ENCODE measurements at places on chromosomes 11 and 22.

GRCh38 chr11:38332046-38332445, 1734.0 kb upstream of the RAG2 start:
- DNase-seq: no peak

DNA sequence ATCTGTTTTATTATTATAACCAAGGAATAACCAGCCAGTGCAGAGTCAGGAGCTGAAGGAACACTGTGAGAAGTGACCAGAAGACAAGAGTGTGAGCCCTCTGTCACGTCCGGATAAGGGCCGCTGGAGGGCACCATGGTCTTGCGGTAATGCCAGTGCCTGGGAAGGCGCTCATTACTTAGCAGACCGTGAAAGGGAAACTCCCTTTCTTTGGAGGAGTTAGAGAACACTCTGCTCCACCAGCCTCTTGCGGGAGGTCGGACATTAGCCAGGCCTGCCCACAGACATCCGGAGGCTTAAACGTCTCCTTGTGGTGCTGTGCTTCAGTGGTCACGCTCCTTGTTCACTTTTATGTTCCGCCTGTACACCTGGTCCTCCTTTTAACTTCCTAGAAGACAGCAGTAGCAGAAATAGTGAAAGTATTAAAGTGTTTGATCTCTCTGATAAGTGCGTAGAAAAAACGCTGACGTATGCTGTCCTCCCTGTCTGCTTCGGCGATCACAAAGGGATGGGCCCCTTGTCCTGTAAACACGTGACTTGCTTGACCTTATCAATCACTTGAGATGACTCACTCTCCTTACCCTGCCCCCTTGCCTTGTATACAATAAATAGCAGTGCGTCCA, 120.6 kb upstream of the LMO1 start:
- no peak for DNase-seq

DNA sequence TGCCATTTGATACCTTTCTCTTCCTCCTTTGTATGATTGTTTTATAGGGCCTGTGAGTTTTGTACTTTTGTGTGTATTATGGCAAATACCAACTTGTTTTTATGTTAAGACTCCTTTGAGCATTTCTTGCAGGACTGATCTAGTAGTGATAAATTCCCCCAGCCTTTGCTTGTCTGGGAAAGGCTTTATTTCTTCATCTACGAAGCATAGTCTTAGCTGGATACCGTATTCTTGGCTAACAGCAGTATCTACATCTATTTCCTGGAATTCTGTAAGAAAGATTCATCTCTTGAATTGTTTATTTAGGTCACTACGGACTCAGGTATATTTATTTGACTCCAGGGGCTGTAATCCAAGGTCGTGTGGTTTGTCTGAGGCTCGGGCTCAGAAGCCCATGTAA, 6.0 kb upstream of the NDUFS8 start:
- no peak for DNase-seq

GRCh38 chr11:117026593-117027330, 71.5 kb downstream of the SIK3 start:
- DNase-seq: no peak

GRCh38 chr11:125110506-125110905, 920 bp downstream of the TMEM218 start:
- no peak for DNase-seq

- peak; percentile 26 for DNase-seq
Observed at GRCh38 chr11:113473983-113474361, 1.2 kb downstream of the DRD2 start.

GRCh38 chr11:82714346-82715174, 19.1 kb downstream of the FAM181B start:
- no peak for DNase-seq

GRCh38 chr22:37012956-37013355, 6.3 kb downstream of the TST start:
- DNase-seq: no peak

GRCh38 chr11:76728778-76729177, 54.4 kb upstream of the TSKU start:
- DNase-seq: no peak

DNA sequence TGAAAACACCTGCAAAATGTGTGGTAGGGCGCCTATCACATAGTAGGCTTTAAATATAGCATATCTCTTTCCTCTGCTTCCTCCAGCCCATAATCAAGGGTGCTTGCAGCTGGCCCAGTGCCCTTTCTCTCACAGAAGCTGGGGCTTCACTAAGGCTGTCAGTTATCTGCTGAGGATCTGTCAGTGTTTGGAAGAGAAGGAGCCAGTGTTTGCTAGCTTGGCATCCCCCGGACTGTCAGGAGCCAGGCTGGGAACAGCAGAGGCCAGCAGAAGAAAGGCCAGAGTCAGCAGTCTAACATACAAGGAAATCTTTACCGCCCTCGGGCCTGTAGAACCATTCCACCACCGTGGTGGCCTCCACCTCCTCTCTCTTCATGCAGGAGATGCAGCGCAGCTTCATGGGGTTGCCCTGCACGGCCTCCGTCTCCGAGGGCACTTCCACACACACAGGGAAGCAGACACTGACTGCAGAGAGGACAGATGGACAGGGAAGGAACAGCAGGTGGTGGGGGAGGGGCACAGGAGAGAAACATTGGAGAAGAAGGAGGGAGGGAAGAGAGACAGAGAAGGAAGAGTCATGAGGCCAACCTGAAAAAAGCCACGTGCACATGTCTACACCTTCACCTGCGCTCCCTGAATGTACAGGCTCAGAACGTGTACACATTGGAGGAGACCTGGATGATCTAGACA, 9.0 kb downstream of the SCN3B start:
- DNase-seq: no peak

- no peak for DNase-seq
Observed at GRCh38 chr11:95827696-95828095, 37.4 kb downstream of the CEP57 start.

- no peak for DNase-seq
Observed at GRCh38 chr11:117837791-117838190, 13.2 kb upstream of the FXYD2 start.

- no peak for DNase-seq
Observed at GRCh38 chr22:22197993-22198402, 46.6 kb upstream of the VPREB1 start.

- DNase-seq: peak; percentile 30
Observed at GRCh38 chr11:8584511-8584910, 9.5 kb downstream of the STK33 start.

DNA sequence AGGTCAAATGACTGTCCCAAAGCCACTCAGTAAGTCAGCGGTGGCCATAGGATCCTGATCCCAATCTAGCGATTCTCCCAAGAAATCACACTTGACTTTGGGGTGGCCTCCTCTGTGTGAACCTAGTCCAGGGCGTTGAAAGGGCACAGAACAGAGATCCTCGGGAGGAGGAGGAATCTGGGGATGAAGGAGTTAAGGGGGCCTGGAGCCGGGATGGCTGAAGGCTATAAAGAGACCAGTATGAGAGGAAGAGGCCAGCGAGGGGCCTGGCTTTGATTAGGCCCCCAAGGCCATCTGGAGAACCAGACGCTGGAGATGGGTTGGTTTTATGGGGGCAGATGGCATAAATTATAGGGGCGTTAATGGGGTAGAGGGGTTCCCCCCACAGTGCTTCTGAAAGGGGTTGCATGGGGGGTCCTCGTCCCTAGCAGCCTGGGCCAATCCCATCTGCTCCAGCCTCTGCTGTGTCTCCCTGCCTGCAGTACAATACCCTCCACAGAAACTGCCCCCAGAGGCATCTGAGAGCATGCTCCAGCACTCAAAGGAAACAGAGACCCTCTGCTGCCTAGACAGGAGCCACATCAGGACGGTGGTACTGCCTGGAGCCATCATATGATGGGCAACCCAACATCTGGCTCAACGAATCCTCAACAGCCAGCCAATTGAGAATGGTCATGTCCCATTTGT, 35.2 kb upstream of the TRIM29 start:
- DNase-seq: no peak

DNA sequence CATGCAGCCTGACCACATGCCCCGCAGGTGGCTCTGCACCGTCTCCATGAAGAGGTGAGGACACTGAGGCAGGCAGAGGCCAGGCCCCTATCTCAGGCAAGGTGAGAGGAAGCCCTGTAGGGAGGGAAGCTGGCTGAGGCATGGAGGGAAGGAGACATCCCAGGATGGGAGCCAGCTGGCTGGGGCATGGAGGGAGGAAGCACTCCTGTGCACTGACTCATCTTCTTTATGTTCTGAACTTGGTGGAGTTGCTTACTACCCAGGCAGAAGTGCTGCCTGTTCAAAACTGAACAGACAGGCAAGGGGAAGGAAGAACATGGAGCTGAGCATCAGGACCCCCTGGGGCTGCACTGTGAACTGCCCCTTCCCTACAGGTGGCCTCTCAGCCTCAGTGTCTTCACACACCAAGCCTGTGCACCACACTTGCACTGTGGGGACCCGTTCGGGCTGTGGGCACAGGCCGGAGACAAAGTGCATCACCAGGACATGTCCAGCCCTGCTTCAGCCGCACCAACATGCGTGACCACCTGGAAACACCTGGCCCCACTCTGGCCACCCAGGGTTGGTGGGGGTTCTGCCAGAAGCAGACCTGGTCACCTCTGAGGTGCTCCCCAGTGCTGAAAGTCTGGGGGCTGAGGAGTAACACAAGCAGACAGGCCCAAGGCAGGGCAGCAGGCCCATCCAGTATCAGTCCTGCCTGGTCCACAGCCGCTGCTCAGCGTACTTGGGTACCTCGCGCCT, 55.5 kb downstream of the DGCR2 start:
- DNase-seq: no peak

- DNase-seq: no peak
Observed at GRCh38 chr11:95378111-95378510, 147.1 kb upstream of the SESN3 start.

DNA sequence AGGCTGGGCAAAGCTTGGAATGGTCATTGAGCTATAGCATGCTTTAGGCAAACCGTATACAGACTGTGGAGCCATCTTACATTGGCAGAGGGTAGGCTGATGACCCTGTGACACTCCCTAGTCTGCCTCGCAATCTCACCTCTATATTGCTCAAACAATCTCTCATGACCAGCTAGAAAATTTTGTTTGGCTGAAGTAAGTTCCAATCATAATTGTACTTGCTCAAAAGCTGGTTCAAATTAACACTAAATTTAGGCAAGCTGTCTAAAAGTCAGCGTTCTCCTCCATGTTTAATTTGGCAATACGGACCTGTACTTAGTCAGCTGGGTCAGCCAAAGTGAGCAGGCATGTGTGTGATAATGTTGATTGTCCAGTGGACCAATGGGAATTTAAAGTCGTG, 133.0 kb downstream of the SWAP70 start:
- no peak for DNase-seq

DNA sequence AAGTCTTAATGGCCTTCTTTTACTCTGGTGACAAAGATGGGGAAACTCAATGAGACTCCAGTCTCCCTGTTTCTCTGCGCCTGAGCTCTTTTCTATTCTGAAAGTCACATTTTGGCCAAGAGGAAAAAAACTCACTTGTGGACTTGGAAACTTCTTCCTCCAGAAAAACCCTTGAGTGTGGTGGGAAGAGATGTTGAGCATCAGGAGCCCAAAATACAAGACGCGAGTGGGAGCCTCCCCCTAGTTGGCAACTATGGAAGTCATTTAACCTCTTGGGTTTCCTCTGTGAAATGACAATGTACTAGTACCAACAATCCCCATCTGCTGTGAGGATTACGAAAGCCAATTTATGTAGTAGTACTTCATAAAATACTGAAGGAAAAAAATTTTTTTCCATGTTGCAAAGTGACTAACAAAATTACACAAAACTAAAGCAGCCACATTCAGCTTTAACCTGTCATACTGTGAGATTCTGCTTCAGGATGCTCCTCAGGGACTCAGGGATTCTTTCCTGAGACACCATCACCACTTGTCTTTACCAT, 524 bp upstream of the SLC25A17 start:
- no peak for DNase-seq

DNA sequence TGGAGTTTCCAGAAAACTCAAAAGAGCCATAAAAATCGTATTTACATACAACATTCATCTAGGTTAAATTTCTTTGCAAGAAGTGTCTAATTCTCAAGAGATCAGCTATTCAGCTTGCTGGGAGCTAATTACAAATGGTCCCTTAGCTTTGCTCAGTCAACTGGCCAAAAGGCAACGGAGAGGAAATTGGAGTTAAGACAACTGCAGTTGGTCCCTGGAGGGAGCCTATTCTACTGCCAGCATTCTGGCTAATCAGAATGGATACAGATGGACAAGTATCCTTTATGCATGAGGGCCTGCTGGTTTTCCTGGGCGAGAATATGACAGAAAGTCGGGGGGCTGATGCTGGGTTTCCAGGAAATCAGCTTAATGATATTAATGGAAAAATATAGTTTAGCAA, 45.5 kb downstream of the KCNJ1 start:
- DNase-seq: no peak

- no peak for DNase-seq
Observed at GRCh38 chr22:27295040-27295439, 506.5 kb downstream of the MN1 start.

GRCh38 chr11:12893787-12894672, 115.1 kb upstream of the RASSF10 start:
- peak; percentile 8 for DNase-seq

GRCh38 chr22:24723111-24723510, 51.4 kb downstream of the PIWIL3 start:
- no peak for DNase-seq

DNA sequence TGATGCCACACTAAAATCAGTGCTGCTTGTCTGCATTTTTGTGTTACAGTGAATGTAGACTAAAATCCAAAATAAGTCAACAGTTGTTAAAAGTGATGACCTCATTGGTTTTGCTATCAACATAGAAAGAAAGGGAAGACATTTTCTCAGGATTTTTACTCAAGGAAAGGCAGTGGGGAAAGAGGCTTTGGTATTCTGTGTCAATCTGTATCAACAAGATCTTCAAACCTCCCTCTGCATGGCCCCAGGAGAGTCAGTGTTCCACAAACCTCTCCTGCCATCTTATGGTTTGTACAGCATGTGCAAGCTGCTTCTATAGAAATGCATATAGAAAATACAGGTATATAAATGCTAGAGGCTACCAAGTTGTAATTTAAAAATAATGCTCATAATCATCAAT, 13.8 kb upstream of the OR51M1 start:
- DNase-seq: no peak

- DNase-seq: peak; percentile 34
Observed at GRCh38 chr11:83284501-83285150, 1.5 kb downstream of the CCDC90B start.

- DNase-seq: no peak
Observed at GRCh38 chr22:44147008-44147645, 33.6 kb upstream of the PARVG start.

GRCh38 chr22:37207981-37208380, 4.3 kb downstream of the SSTR3 start:
- no peak for DNase-seq

- DNase-seq: no peak
Observed at GRCh38 chr11:99535819-99536218, 515.1 kb downstream of the CNTN5 start.

DNA sequence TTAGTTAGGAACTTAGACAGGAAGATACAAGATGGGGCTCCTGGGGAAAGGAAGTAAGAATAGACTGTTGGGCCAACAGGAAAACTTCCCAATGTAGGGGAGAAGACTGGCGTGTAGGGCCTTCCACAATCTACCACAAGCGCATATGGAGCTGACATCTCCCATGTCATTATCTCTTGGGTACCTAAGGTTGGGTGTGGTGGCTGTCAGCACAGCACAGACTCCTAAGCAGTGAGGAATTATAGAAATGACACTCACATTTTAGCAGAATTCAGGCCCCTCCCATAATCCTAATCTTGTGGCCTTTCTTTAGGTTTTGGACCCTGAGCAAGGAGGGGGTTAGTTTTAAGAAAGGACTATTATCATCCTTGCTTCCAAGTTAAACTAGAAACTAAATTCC, 11.6 kb downstream of the TRIM21 start:
- DNase-seq: no peak

All from NCI-H146 (cell line).